ENCODE measurements at places on chromosomes 12 and 14.

DNA sequence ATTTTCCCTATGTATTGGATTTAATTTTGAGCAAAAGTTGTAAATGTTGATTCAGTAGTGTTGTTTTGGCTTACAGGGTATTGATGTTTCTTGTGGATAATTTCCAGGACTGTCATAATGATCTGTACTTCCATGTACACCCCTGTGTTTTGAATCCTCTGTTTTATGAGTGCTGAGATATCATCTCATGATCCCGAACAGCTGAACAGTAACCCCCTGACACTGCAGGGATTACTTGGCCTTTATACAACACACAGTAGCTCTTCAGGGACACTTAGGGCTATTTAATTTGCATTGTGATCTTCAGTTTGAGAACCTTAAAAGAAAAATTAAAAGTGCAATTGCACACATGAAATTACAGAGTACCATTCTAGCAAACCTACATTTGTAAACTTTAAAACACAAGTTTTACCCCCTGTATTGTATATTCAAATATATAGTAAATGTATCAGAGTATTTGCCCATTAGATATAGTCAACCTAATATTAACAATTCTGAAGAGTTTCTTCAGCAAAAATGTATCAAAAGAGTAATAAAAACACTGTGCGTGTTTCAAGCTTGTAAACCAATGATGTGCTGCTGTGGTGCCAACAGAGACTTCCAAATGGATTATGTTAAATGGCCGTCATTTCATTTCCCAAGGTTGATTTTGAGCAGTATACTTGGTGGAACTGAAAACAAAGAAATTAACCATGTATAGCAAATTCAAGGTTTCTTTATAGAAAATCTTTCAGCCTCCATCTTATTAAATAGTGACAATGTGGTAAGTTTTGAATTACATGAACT, 27.9 kb upstream of the MYF6 start:
- no peak for DNase-seq

DNA sequence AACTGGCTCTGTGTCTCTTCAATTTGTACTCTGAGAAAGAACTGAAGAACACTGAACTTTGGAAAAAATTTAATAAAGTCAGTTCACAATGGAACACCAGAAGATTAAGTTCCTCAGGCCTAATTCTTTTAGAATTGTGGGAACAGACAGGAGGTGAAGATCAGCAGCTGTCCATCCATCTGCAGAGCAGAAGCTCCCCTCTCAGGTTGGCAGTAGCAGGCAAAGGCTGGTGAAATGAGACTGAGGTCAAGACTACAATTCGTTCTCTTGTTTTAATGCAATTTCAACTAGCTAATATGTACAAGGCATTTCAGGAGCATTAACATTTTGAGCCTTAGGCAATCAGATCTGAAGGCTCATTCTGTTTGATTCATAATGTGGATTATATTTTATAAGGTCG, 10.3 kb upstream of the TRHDE start:
- DNase-seq, result no peak

- DNase-seq, result no peak
Measured at GRCh38 chr12:104669851-104670337, 213.1 kb downstream of the CHST11 start.

DNA sequence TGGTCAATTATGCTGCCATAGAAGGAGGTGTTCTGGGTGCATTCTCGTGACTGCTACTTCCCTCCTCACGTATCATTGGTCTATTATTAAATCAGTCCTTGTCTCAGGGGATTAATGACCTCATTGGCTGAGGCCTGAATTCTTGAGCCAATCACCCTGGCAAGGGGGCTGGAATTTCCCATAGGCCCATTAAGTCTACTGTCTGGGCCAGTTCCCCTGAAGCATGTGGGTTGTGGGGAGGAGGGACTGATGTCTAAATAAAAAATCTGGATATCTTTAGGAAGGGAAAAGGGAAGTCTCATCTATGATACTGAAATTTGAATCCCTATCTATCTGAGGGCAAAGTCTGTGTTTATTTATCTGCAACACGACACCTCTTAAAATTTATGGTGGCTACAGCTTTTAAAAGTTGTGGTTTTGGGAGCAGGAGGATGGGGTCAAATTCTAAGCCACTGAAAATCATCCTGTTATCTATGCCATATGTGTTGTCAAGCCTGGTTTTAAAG, 71.9 kb downstream of the DYRK2 start:
- DNase-seq, result no peak

GRCh38 chr12:21265932-21266331, 68.8 kb downstream of the SLCO1A2 start:
- DNase-seq, result no peak

DNA sequence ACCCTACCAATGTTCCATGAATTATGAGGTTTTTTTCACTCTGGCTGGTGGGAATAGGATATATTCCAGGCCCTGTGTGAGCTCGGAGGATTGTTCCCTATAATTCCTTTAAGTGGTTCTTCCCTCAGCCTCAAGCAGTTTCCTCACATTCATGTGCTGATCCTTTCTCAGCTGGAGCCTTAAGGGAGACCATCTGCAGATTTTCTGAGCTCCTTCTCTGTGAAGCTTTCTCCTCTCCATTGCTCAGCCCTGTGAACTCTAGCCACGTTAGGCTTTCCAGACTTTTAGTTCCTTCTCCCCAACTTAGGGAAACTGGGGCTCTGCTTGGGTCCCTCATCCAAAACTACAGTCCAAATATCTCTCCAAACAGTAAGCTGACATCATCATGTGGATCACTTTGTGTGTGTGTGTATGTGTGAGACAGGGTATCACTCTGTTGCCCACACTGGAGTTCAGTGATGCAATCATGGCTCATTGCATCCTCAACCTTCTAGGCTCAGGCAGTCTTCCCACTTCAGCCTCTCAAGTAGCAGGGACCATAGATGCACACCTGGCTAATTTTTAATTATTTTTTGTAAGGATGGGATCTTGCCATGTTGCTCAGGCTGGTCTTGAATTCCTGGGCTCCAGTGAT, 219.5 kb upstream of the OTX2 start:
- DNase-seq, result no peak

Measured in activated CD4-positive, alpha-beta T cell treated with anti-CD3 and anti-CD28 coated beads for 1 hour (primary cell).